Fibroblast of gingiva (primary cell): ENCODE measurements at places on chromosomes 1 and 21.
A peak's percentile ranks its signal among the peaks of the same experiment; 100 is the strongest.

DNA sequence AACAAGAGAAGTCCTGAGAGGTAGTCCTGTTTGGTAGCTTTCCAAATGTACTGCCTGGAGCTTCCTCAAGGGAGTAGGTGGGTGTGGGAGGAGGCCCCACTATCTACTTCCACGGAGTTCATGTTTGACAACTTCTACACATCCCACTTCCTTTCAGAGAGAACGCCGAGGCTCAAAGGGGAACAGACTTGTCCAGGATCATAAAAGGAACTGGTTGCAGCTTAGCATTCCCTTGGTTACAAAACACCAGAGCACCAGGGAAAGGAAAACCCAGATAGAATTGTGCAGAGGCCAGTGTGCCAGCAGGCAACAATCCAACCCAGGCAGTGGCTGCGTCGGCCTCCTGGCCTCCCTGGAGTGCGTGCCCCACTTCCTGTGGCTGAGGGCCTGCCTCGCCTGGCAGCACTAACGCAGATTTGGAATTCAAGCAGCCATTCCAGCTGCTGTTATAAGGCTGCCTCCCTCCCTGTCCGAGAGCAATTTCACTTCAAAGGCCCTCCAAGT lies 4.2 kb upstream of the RAP1GAP start:
- peak; percentile 90 for DNase-seq

GRCh38 chr1:212718499-212718898 lies 18.9 kb upstream of the BATF3 start:
- DNase-seq: peak; percentile 23

DNA sequence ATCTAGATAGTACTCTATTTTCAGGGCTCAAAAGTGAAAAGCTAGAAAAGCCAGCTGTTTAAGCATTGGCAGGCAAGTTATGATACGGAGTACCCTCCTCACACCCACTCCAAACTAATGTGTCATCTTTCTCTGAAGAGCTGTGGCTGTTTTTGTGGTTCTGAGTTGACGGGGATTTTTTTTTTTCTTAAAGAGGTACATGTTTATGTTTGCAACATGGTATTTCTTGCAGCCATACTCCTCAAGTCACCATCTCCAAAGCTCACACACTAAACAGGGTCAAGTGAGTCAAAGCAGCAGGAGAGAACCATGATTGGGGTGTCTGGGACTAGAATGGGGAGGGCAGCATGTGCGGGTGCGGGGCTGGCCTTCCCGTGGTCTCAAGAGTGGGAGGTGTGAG lies 347.2 kb downstream of the DISC1 start:
- no peak for DNase-seq

GRCh38 chr21:14353231-14353630 lies 29.7 kb downstream of the HSPA13 start:
- no peak for DNase-seq

DNA sequence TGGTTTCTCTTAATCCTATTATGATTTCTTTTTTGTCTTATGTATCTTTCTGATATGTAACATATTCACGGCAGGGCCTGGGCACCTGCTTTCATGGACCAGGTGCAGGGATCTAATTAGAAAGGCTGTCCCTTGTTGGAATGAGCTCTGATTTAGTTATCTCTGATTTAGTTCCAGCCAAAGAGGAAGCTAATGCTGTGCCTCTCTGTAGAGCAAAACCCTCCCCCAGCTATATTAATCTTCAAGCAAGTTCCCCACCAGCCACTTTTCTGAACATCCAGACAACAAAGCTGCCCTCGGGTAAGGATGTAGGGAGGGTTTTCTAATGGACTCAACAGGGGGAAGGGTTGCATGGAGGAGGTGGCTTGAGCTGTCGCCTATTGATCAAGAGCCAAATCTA lies 6.1 kb downstream of the TSACC start:
- DNase-seq: no peak

- no peak for DNase-seq
Measured at GRCh38 chr1:151935894-151936602, 26.7 kb upstream of the THEM4 start.

- no peak for DNase-seq
Measured at GRCh38 chr1:207878939-207879338, 32.0 kb downstream of the CD34 start.

GRCh38 chr1:72637593-72637992 lies 355.3 kb upstream of the NEGR1 start:
- DNase-seq: no peak

DNA sequence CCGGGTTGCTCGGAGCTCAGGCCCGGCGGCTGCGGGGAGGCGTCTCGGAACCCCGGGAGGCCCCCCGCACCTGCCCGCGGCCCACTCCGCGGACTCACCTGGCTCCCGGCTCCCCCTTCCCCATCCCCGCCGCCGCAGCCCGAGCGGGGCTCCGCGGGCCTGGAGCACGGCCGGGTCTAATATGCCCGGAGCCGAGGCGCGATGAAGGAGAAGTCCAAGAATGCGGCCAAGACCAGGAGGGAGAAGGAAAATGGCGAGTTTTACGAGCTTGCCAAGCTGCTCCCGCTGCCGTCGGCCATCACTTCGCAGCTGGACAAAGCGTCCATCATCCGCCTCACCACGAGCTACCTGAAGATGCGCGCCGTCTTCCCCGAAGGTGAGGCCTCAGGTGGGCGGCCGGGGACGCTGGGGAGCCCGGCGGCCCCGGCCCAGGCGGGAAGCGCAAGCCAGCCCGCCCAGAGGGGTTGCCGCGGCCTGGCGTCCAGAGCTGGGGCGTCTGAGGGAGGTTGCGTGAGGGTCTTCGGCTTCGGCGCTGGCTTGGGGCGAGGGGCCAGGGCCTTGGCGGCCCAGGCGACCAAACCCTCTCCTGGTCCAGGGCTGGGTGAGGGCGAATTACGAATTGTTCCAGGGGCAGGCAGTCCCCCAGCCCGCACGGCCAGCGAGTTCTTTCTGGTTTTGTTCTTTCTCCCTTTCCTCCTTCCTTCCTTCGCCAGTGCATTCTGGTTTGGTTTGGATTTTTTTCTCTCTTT lies 805 bp downstream of the SIM2 start:
- no peak for DNase-seq

DNA sequence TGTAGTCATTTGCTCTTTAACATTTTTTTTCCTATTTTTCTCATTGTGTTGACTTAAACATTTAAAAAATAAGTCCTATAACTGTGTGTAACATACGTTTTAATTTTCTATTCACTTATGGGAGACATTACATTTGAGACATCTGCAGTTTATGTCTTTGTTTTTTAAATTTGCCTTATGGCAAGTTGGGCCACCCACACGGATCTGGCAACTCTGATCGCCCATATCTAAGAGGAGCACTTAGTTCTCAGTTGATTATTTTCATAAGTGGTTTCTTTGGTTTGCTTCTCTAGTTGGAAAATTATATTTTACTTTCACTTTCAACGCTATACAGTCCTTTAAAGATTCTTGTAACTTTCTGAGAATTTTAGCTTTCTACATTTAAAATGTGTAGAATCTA lies 13.8 kb upstream of the ZNF124 start:
- DNase-seq: no peak

DNA sequence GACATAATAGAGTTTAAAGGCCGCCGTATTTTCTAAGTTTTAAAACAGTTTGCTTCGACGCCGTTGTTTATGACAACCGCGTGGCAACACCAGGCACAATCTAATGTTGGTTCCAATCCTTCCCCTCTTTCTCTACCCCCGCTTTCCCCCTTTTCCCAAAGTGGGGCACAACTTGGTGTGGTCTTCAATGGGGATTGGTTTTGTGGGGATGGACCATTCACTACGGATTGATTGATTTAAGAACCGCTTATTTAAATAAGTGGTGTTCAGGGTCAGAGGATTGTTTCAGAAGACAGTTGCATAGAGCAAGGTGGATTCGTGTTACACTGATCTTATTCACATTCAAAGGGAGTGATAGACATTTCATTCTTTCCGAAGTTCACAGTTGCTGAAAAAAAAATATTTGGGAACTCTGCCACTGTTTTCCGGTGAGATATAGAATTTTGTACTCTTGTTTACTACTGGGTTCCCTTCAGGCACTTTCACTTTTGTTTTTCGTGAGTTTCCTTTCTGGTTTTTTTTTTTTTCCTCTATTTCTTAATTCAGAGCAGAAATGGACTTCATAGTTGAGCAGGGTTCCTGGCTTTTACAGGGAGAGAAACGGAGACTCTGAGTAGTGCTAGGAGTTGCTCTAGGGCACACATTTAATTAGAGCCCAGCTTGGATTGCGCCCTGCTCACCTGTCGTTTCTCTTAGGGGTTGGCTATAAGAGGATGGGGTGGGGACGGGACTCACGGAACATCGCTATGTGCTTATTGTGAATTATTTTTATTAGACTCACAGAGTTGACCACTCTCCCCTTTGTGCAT lies 79.6 kb upstream of the AK4 start:
- DNase-seq: peak; percentile 22

- DNase-seq: no peak
Measured at GRCh38 chr1:222104694-222105392, 363.0 kb upstream of the DUSP10 start.

GRCh38 chr1:28591708-28592320 lies at the start of gene RAB42:
TSS of gene RAB42 (plus strand) at chr1:28592265. CDS start at chr1:28592512, 247 bp downstream.
- peak; percentile 31 for DNase-seq

GRCh38 chr1:222048094-222048595 lies 306.3 kb upstream of the DUSP10 start:
- peak; percentile 22 for DNase-seq

GRCh38 chr1:84278905-84279304 lies 22.6 kb upstream of the SAMD13 start:
- DNase-seq: no peak
